ENCODE measurements at places on chromosomes 11 and 22.

DNA sequence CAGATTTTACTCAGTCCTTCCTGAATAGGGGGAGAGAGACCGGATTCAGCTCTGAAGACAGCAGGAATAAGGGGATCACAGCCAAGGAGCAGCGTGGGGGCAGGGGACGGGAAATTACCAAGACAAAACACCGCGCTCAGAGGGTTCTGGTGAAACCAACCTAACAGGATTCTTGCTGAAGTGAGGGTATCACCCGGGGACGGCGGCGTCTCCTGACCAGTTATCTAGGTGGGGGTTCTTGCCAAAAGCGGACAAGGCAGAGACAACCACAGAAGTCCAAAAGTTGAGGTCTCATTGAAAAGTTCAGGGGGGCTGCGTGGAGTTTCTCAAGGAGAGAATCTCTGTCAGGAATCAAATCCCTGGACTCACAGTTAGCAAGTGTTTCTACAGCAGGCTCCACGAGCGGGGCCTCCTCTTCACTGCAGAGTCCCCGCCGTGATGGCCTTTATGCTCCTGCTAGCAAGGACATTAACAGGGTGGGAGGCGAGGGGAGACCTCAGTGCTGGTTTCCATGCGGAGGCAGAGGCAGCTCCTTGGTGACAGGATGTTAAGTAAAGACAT lies 291.0 kb downstream of the BRD1 start:
- DNase-seq = no peak

DNA sequence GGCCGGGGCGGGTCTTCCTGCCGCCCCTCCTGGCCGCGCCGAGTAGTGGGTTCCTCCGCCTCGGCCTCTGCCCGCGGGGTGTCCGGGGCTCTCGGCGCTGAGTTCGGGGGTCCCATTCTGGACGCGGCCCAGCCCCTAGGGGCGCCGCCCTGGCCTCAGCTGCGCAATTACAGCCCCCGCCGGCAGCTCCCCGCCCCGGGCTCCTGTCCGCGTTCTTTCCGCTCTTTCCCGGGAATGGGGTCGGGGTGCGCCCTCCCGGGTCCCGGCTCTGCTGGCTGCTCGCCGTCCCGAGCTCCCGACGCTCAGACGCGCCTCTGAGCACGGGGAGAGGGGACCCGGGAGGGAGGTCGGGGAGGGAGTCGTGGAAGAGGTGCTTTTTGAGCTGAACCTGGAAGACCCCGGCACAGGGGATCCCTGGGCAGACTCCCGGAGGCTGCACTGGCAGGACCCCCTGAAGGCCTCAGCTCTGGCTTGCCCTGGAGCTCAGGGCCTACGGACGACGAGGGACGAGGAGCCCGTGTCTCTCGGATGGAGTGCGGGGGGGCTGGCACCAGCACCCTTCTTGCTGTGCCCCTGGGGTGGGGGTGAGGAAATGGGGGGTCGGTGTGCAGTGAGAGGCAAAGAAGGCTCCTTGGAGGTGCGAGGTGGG lies 558 bp downstream of the TSPAN4 start:
- no peak for DNase-seq

- no peak for DNase-seq
Observed at GRCh38 chr11:13098063-13098462, 88.9 kb downstream of the RASSF10 start.

DNA sequence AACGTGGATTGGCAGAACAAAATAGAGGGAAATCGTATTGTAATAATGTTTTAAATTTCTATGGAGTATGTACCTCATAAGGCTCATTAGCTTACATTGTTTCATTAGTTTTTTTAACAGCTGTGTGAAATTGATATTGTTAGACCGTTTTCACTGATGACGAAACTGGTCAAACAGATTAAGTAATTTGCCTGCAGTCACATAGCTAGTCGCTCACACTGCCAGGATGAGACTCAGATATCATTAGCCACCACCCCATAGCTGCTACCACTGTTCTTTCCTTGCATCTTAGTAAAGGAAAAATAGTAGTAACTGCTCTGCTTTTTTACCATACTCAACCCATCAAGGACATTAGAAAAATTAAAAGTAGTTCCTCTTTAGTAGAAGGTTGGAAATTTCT lies 64.0 kb downstream of the DKK3 start:
- no peak for DNase-seq

DNA sequence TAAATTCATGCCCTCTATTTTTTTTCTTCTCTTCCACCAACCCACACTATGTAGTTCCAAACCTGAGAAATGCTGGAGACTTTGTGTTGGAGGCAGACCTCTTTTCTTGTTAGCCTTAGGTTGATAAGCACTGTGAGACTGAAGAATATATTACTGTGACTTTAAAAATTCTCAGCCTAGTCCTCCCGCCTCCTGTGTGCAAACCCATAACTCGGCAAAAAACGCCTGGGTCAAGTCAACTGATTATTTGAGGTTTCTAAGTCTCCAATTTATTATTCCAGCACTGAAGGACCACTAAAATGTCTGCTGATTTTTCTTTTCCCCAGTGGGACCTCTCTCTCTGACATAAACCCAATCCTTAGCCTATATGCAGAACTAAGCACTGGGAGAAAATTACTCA lies 1946.0 kb upstream of the RAG2 start:
- no peak for DNase-seq

GRCh38 chr11:1699771-1700170 lies 2.8 kb downstream of the KRTAP5-6 start:
- no peak for DNase-seq

DNA sequence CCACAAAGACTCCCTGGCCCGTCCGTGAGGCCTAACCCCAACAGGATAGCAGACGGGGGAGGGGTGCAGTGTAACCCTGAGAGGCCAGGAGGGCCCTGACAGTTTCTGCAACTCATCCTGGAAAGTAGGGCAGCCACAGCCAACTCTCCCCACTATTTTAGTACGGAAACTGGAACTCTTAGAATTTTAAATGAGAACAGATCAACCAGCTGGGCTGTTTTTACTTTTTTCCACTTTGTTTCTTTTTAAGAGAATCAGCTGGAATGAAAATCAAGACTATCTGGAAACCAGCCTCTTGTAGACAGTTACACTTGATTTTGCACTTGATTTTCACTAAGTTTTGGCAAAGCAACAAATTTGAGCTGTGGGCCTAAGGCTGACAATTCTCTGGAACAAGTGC lies 42.7 kb upstream of the NRIP3 start:
- no peak for DNase-seq

DNA sequence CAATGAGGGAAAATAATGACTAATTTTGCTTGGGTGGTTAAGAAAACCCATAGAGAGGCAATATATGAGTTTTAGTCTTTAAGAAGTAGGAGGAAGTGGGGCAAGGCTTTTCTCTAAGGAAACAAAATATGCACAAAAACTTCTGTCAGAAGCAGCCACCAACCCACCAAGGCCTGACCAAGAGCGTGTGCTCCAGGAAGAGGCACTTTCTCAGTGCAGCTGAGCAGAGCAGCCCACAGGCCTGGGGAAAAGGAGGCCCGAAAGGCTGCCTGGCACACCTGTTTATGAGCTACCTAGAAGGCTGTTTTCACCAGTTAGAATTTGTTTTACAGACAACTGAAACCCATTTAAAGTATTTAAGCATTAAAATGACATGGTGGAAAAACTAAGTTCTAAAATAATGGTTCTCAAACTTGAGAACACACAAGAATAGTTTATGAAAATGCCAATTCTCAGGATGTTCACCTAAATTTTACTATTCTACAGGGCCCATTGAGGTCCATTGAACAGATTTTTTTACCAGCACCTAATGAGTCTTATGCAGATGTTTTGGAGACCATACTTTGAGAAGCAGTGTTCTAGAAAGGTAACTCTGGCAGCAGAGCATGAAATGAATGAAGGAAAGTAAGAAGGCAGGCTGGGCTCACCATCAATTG lies 160.5 kb upstream of the DDI1 start:
- no peak for DNase-seq

GRCh38 chr11:121329781-121330395 lies 37.3 kb downstream of the SC5D start:
- DNase-seq = no peak

DNA sequence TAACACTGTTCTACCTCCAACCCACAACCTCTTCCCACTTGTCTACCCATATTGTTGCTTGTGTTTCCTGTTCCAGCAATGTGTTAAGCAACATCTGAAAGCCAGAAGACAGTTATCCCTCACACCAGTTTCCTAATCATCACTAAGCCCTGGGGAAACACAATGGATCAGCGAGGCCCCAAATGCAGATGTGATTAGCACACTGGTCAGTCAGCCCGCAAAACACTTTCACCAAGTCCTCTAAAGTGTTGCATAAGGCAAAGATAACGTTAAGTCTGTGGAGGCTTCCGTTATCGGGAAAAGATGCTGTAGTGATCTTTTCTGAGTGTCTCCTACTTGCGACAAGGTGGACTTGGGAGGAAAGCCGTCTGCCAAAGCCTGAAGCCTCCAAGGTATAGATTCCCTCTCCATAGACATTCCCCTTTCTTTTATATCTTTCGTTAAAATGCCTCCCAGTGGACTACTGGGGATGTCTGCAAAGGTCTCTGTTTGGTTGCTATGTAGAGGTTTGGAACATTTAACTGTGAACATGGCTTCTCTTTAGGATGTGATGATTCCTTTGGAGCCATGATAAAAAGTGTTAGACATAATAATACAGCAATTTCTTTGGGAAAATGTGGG lies at the start of gene MS4A3:
Gene MS4A3, plus strand, starts transcription at position 317 of the 621 bp plus-strand sequence. CDS start 4,496 bp downstream, outside the sequence.
- DNase-seq = no peak

GRCh38 chr11:16217631-16218030 lies 138.7 kb downstream of the SOX6 start:
- no peak for DNase-seq

GRCh38 chr11:69417699-69418085 lies 63.8 kb upstream of the LINC01488 start:
- no peak for DNase-seq

DNA sequence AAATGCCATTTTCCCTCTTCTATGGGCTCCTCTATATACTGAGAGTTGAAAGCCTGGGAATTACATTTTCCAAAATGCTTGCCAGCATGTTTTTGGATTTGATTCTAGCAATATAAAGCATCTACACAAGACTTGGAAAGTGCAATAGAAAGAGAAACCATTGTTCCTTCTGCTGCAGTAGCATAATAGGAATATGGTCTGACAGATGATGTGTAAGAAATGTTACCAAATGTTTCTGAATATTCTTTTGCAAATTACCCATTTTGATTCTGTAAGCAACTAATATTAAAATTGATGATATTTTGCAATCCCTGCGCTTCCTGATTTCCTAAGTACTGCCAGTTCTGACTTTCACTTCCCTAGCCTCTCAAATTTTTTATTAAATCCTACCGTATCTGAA lies 61.6 kb downstream of the CASP12 start:
- DNase-seq = no peak

DNA sequence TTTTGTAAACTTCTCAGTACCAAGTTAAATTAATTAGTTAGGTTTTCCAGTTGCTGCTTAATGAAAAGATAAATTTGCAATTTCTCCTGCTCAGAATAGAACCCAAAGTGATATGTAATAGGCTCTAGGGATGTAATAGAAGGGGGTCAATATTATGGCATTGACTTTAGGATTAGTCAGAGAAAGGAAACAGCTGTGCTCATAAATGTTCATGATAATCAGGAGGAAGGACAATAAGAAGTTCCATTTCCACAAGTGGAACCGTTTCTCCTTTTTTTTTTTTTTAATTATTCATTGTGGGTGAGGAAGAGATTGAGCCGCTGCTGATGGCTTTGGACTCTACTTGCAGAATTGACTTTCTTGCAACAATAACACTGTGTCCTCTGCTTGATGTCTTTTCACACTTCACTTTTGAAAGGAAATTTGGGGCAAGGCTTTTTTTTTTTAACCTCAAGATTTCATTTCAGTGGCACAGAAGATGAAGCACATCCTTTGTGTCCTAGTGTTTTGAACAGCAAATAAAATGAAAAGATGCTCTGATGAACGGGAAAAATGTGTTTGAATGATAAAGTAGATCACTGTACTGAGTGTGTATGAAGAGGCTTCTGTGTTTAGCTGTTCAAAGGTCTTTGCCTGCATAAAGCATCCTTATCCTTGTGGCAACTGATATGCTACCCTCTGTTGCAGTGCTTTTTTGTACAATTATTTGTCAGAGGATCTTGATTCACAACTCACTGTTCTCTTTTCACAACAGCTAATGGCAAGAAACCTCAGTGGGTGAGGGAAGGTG lies 62.4 kb downstream of the GAS2 start:
- no peak for DNase-seq

- DNase-seq = peak; percentile 90
Observed at GRCh38 chr22:23849009-23850006, 8.4 kb upstream of the SLC2A11 start.

DNA sequence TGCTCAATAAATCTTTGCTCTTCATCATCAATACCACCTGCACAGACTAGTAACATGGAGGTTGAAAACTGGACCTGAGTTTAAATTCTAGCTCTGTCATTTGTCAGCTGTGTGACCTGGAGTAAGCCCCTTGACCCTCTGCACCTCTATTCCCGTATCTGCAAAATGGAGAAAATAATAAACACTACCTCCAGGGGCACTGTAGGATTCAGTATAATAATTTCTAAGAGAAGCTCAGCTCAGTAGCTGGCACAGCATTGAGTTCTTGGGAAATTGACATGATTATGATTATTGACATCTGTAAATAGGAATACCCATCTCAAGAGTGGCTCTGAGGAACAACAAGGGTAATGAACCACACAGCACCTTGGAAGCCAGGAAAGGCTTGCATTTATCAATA lies 78.4 kb downstream of the MN1 start:
- no peak for DNase-seq

DNA sequence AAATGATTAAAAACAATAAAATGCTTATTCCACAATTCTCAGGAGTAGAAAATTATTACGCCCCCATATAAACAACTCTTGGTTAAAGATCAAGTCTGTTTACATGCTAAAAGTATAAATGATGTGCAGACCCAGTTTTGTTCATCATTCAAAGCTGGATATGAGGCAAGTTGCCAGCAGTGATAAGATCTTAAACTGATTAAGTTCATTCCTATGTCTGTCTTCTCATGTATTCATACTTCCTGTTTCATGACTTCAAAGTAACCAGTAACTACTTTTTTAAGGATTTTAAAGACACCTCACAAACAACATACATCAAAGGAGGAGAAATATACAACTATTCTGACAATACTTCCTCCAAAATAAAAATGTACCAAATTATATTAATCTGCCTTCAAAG lies 55.0 kb upstream of the ARHGAP32 start:
- DNase-seq = no peak

DNA sequence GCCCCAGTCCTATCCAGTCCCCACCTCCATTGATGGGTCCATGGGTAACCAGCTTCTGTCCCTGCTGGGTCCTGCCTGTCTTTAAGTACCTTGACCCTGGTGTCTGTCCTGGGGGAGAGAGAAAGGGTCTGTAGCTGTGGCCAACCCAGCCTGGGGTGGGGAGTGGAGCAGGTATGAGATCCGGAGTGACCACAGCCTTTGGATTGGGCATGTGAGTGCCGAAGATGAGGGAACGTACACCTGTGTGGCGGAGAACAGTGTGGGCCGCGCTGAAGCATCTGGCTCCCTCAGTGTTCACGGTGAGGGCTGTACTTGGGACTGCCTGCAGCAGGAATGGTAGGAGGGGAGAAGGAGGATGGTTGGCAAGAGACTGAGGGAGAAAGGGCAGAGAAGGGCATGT lies 5.2 kb downstream of the ROBO3 start:
- DNase-seq = no peak

GRCh38 chr22:33652615-33653014 lies 267.7 kb downstream of the LARGE1 start:
- DNase-seq = no peak

- no peak for DNase-seq
Observed at GRCh38 chr11:40401132-40401853, 1058.2 kb downstream of the LRRC4C start.

- no peak for DNase-seq
Observed at GRCh38 chr22:44721213-44721612, 19.2 kb downstream of the PRR5 start.

GRCh38 chr22:32701034-32701433 lies 100.5 kb upstream of the TIMP3 start:
- DNase-seq = no peak
